ENCODE measurements at places on chromosomes 1 and 21. TPM values are rescaled to one million over a fixed set of nuclear protein-coding genes. Genes with fewer than 3 reads are reported as not detected.

DNA sequence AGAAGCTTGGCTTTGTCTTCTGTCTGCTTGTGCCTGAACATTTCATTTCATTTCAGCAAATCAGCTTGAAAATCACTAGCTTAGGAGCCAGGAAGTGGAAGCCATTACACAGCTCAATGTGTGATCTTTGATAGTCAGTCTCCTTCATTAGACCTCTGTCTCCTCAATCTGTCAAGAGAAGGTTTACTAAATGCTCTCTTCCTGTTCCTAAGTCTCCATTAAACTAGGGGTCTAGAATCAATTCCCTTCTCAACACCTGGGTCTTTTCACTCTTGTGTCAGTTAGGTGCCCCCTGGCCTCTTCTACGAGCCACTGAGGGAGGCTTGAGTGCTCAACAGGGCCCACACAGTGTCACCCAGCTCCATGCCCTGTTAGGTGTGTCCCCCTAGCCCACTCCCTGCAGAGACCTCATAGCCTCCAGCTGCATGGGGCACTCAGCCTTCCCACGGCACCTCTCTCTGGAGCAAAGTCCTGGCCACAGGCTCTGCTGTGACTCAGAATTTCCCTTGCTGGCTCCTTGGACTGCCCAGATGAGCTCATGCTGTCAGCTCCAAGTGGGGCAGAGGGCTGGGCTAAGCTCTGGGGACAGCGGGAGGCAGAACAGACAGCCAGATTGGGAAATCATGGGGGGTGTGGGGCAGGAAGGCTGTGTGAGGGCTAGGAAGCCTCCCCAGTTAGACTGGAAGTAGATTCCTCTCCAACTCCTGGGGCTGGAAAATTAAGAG, 115.7 kb upstream of the IPO9 start:
- peak; percentile 92 for DNase-seq

DNA sequence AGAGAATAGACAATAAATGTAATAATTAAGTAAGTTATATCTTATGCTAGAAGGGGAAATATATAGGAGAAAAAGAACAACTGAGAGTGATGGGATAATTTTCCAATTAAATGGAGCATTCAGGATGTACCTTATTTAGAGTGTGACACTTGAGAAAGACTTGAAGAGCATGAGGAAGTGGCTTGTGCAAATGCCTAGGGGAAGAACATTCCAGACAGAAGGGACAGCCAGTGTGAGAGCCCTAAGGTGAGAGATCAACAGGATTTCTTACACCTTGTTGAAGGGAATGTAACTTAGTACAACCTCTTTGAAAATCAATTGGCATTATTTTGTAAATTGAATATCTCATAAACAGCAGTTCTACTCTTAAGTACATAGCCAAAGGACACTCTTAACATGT, 28.8 kb upstream of the TSPAN2 start:
- DNase-seq, result no peak

- DNase-seq, result no peak
These were observed 105.9 kb downstream of the SIPA1L2 start for GRCh38 chr1:232524056-232524455.

DNA sequence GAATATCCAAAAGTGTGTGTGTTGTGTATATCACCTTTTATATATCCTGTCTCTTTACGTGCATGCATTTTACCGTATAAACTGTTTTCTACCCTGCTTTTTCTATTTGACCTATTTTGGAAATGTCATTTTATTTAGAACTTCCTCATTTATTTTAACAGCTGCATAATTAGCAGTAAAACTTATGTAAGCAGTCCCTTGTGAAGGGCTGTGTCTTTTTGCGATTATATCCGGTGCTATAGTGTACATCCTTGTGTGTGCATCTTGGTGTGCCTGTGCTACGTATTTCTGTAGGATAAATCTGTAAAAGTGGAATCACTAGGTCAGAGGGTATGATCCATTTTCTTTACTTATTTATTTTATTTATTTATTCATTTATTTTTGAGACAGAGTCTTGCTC, 7.2 kb downstream of the LGALS8 start:
- DNase-seq, result no peak

- DNase-seq, result no peak
These were observed 35.1 kb upstream of the ADGRL4 start for GRCh38 chr1:79041666-79042065.

- peak; percentile 42 for DNase-seq
These were observed 34.2 kb downstream of the IGFN1 start for GRCh38 chr1:201224666-201225370.

GRCh38 chr1:178916448-178917174, 45.7 kb upstream of the ANGPTL1 start:
- DNase-seq, result no peak

GRCh38 chr1:148317288-148317985, 165.4 kb upstream of the NBPF11 start:
- DNase-seq, result no peak

DNA sequence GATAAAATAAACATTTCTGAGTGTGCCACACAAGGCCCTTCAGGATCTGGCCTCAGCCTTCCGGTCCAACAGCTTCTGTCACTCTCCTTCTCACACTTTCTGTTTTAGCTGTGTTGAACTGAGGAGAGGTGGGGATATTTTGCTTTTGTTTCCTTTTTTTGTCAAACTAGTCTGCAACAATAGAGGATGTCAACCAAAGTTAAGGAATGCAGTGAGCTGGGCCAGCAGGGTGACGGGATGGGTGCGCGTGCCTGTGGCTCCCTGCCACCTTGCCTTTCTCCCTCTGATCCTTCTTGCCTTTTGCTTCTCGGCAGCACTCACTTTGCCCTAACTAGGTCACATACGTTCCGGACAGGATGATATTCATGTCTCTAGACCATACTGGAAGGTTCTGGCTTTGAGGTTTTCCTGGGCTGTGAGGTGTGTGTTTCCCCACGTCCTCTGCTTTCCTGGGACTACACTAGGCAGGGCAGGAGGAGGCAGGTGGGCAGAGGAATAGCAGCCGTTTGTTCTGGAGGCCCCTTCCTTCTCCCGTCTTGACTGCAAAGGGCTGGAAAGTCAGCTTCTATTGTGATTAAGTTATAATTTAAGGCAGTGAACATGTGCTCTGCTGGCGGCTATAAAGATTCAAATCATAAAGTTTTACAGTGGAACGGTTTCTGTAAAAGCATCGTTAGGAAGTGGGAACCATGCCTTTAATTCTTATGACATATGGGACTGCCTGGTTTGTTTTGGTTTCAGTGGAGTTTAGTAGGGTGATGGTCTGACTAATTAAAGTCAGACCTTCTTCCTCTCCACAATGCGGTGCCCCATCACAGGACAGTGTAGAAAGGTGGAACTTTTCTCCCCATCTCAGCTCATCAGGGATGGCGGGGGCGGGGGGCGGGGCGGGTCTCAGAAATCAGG, 67.8 kb downstream of the RNF220 start:
- DNase-seq, result no peak

- DNase-seq, result peak; percentile 62
These were observed 883 bp downstream of the LAMTOR2 start for GRCh38 chr1:156055281-156056048.

GRCh38 chr1:72357411-72357810, 75.1 kb upstream of the NEGR1 start:
- DNase-seq, result no peak

DNA sequence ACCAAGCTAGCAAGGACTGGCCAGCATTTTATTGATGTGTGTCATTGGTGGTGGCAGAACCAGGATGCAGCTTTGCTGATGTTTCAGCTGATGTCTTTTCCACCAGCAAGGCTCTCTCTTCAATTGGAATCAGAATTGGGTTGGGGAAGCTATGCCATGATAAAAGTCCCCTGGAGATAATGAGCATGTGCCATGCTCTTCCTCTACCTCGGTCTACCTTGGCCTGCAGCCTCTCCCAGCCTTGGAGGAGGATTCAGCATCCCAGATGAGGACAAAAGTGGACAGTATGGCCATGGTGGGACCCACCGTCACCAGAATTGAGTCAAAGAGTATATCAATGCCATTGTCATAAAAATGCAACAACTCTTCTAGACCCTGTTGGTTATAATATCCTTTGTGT, 8.6 kb downstream of the AVPR1B start:
- DNase-seq, result no peak

- no peak for DNase-seq
These were observed 17.0 kb downstream of the DMBX1 start for GRCh38 chr1:46506470-46507219.

DNA sequence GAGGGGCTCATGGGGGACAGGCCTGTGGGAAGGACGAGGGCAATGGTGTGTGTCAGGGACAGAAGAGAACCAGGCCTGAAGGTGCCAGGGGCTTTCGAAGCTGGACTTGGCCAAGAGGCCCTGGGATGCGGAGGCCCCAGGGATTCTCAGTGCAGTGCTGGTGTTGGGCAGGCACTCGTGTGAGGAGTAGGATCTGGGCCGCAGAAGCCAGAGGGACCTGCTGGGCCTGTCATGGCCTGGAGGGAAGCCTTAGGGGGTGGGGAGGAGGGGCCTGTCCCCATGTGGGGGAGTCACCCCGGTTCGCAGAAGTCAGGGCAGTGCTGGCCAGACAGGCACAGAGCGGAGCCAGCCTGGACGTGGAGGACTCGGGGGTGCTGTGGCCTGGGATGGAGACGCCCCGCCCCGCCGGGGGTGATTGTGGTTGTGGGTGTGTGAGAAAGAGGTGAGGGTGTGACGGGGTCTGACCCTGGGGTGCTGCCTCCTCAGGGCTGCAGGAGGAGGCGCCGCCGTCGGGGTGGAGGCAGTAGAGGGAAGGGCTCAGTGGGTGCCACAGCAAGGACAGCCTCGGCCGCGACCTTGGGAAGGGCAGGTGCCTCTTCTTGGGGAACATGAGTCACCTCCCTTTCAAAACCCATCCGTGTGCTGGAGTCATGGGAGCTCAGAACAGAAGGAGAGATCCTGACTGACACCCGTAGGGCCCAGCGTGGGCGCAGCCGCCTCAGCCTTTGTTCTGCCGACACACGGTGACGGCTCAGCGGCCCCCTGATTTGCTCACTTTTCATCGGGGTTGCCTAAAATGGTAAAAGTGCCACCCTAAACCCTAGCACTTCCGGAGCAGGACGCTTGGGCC, 33.9 kb downstream of the FAAP20 start:
- DNase-seq, result no peak

DNA sequence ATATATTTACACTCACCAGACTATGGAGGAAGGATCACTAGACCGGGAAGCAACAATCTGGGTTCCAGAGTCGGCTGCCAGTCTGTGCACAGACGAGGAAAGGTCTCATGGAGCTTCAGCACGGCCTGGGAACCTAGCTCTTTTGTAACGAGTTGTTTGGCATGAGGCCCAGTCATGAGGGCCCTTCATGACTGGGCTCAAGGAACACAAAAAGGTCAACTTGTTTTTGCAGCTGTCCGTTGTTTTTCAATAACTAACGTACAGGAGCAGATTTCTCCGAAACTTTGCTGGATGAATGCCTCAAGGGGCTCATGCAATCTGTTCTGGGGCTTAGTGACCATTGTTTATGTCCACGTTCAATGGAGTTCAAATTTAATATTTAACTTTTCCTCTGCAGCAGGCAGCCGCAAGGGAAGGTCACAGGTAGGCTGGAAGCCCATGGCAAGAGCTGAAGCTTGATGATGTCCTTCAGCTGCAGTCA, 5.9 kb upstream of the STUM start:
- peak; percentile 67 for DNase-seq

- peak; percentile 73 for DNase-seq
These were observed 121.8 kb downstream of the HFM1 start for GRCh38 chr1:91282695-91283420.

DNA sequence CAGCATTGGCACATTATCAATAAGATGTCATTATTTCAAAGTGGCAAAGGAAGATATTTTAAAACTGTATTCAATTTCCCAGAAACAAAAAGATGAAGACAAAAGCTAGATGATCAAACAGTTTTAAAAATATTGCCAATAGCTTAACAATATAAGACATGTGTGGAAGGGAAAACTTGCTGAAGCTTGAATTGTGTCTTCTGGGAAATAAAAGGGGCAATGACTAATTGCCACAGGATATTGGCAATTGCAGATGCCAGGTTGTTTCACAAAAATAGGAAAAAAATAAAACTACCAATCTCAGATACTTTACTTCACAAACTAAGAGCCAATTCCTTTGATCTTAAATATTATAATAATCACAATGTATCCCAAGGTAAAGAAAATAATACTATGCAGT, 679.8 kb upstream of the ADAMTS5 start:
- DNase-seq, result no peak

- DNase-seq, result no peak
These were observed 35.0 kb downstream of the ATP8B2 start for GRCh38 chr1:154360288-154360687.

DNA sequence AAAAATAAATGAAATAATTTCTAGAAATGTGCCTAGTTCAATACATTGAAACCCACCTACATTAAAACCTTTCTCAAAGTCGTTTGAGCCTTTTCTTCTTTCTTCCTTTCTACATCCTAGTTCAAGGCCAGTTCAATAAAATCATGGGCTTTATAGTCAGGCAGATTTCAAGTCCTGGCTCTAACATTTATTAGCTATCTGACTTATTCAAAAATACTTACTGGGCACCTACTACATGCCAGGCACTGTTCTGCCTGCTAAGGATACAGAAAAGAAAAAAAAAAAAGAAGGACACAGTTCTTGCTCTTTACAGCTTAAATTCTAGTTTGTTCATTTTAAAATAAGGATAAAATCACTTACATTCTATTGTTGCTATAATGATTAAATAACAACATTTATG, 134.2 kb upstream of the FGGY start:
- no peak for DNase-seq

DNA sequence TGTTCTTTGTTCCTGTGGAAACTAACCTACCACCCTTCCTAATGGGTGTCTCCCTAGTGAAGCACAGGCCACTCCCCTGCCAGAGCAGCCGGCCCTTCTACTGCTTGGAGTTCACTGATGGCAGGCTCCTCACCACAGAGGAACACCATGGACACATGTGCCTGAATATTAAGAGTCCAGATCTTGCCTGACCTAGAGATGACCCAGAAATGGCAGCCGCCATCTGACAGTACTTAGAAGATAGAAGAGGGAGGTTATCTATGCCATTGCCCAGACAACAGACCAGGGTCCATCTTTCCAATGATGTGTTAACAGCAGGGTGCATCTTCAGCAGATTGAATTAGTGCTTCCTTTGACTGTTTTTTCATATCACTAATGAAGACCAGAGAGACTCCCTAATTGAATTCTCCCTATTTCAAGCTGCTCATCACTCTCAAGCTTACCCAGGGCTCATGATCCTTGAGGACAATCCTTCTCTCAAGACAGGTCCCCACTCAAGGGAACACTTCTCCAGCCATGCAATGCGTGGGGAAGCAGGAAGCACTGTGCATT, 59.8 kb downstream of the PLEKHA6 start:
- DNase-seq, result no peak

DNA sequence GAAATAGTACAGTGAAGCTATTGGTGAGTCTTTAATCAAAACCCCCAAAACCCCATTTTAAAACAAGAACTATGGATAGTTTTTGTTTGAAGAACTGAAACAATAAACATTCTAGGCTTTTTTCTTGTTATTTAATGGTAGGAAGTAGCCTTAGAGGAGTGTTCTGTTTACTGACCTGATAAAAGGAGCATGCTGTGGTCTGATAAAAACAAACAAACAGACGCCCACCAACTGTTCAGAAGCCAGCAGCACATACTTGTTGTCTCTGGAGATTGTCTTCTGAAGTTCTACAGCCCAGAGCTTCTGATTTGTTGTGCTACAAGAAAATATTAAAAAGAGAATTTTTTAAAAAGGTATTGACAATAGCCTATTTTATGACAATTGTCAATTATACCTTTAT, 54.1 kb upstream of the CFAP298 start:
- DNase-seq, result no peak

GRCh38 chr1:31416101-31416736, 3.2 kb downstream of the SERINC2 start:
- no peak for DNase-seq

The WDR64 gene
- total RNA-seq, result not detected

The GUCA2B gene
- total RNA-seq, result not detected

The BATF3 gene
- 6.5 TPM for total RNA-seq

The MYOC gene
- 117 TPM for total RNA-seq

The TEX38 gene
- total RNA-seq, result not detected

The CATSPER4 gene
- total RNA-seq, result not detected

The ABCG1 gene
- 44.2 TPM for total RNA-seq

All from sciatic nerve (tissue), 2 donors.